ENCODE measurements at places on chromosomes 3 and 15.

GRCh38 chr3:40042752-40043443, 233.5 kb downstream of the MYRIP start:
- no peak for DNase-seq

GRCh38 chr3:150377601-150378300, 30.3 kb upstream of the TSC22D2 start:
- DNase-seq, result no peak

- DNase-seq, result no peak
These were observed 4.3 kb downstream of the PDIA5 start for GRCh38 chr3:123071146-123071545.

- no peak for DNase-seq
These were observed 22.4 kb upstream of the MTHFS start for GRCh38 chr15:79919090-79919748.

DNA sequence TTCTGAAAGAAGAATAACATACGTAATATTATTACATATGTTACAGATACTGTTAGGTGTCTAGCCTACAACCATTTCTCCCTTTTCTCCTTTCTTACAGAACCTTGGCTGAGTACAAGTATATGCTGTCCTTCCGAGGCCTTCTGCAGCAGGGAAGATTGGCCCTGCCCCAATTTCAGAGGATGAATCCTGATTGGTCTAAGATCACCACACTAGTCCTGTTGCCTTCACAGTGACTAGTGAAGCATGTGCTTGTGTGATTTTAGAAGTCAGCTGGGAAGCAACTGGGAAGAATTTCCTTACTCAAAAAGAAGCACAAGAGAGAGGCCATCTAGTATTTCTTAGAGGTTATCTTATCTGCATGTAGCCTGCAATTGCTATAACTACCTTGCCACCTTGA, 30.6 kb upstream of the MECOM start:
- DNase-seq, result no peak

DNA sequence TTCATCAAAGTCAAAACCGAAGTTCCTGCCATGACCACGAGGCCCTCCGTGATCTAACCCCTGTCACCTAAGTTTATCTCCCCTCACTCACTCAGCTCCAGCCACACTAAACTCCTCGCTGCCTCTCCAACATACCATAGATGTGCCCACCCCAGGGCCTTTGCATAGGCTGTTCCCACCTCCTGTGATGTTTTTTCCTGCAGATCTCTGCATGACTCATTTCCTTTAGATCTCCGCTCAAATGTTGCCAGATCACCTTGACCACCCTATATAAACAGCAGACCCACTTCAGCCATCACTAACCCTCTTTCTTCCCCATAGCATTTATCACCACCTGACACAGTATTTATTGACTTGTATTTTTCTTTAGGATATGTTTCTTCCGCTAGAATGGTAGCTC, 58.5 kb downstream of the HRH1 start:
- no peak for DNase-seq

GRCh38 chr3:38110314-38111050, 26.4 kb downstream of the ACAA1 start:
- DNase-seq, result no peak

DNA sequence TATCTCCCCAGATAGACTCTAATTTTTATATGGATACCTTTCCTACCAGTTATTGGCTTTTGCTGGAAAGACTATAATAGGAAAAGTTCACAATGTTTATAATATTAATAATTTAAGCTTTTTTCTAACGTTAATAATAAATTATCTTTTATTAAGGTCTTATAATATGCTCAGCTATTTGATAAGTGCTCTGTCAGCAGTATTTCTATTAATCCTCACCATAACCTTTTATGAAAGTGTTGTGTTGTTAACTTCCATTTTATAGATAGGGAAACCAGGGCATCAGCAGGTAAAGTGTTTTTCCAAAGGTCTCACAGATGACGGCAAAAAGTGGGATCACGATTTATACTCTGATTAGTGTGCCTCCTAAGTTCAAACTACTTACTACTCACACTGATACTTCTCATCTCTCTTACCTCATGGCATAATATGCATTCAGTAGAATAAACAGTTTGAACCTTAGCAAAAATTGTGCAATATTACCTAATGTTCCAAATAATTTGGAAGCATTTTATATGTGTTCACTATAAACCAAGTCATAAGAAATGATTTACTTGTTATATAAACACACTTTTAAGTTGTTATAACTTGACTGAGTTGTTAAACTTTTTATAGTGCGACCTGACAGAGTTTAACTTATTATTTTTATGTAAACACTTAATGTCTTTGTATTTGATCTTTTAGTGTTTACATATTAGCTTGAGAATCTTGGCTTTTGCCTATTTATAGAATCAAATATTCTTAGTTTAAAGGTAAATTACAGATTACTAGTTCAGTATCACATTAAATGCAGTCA, 274.9 kb upstream of the DCBLD2 start:
- DNase-seq, result no peak

GRCh38 chr3:107599772-107600145, 77.0 kb downstream of the BBX start:
- DNase-seq, result no peak

DNA sequence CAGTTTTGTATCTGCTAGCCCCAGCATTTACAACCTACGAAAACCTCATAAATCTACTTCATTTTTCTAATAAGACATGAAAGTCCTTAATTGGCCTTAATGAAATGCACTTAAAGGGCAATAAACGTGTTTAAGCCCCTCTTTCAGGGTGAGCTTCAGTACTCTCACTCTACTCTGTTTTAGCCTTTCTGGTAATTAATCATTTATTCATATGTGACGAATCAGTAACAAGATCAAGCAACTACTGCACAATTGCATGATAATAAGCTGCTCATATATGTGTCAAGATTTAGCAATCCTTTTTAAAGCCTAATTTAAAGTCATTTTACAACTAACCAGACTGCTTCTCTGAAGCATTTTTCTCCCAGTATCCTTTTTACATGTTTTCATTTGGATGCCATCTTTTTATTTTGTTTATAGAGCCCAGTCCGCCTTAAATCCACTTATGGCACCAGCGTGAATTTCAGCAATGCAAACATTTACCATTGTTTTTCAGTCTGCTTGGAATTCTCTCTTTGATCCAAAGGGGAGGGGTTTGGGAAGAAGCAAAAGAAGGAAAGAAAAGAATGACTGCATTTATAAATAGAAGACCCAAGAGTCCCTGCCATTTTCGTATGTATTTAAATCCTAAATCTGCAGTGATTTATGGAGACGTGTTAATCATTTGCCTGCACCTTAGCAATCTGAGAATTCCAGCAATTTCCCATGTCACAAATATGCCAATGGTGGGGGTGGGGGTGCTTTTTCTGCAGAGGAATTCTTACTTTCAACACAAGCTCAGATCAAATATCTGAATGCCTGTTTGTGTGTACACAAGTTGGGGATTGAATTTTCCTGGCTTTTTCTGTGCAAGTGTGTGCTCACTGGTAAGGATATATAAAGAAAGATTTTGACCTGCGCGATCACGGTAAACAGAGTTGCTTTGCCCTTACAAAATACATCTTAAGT, 230.8 kb upstream of the TBC1D5 start:
- no peak for DNase-seq

GRCh38 chr3:76615719-76616118, 424.2 kb upstream of the ROBO2 start:
- DNase-seq, result no peak

DNA sequence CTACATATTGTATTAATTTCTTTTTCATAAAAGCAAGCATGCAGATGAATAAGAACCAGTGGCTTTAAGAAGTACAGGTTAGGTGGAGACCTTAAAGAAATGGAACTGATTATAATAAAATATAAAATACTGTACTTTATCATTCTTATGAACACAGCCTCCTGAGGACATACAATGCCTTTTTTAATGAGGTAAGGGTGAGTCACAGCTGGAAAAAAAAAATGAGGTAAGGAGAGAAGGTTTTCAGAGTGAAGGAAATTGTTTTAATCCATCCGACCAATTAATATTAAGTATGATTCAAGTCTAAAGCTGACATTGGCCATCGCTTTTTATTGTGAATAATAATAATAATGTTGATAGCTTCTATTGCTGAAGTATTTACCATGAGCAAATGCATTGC, 170.3 kb upstream of the SOX2 start:
- DNase-seq, result no peak

DNA sequence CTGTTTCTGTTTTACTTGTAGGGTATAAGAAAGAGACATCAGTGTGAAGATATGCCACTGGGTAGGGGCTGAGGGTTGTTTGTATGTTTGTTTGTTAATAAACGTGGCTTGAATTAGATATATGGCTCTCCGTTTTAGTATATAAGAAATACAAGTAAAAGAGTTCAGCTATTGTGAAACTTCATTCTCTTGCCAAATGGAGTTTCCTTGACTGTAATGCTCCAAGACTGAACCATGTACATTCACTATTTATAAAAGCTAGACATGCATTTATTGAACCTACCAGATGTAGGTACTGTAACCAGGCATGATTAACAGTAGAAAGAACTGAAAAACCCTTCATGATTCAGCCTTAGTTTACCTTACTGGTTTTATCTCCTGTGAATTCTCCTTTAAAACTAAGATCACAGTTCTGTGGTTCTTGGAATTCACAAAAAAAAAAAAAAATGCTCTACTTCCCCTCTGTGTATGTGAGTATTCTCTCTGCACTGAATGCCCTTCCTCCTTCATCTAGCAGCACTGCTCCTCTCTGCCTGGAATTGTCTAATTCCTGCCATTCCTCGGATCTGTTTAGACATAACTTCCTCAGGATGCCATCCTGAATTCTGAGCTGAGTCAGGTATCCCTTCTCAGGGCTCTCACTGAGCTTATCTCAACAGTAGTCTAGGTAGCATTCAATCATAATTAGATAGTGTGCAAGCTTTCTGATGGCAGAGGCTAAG, 504.4 kb downstream of the FHIT start:
- peak; percentile 16 for DNase-seq

DNA sequence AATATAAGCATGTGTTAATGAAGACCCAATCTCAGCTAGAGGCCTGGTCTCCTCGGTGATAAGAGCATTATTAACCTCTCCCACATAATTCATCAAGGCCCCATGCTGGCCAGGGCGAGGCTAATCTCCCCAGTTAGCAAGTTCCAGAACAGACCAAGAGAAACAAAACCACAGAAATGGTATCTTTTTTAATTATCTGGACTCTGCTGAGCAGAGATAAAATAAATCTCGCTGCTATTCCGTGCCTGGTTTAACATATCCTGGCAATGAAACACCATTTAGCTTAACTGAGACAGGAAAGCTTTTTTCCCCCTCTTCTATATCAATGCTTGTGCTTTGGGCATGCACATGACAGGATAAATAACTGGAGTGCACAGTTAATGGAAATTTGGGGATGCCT, 72.5 kb upstream of the ARHGEF3 start:
- DNase-seq, result no peak

- DNase-seq, result no peak
These were observed 4.7 kb downstream of the HCN4 start for GRCh38 chr15:73364070-73364469.

GRCh38 chr15:83108266-83109219, 1.1 kb downstream of the TM6SF1 start:
- DNase-seq, result no peak

- no peak for DNase-seq
These were observed 21.8 kb upstream of the SIAH2 start for GRCh38 chr3:150784747-150785125.

- DNase-seq, result no peak
These were observed 33.8 kb downstream of the FAH start for GRCh38 chr15:80186597-80186996.
